ENCODE measurements at places on chromosomes 1 and 21.

DNA sequence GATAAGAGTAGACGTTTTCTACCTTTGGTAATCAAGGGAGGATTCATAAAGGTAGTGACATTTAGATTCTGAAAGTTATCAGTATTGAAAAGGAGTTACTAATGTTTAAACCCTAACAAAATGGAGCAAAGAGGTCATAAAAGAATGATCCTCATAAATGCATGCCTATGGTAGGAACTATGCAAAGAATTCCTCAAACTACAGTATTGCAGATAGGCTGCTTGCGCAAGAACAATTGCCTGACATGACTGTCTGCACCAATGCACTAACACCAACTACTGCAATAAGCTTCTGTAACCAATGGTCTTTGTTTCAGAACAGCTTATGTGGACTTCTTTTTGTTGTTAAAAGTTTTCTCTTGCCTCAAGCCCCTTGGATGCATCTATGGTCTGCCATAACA lies 597.3 kb upstream of the ADGRL4 start:
- DNase-seq: no peak

DNA sequence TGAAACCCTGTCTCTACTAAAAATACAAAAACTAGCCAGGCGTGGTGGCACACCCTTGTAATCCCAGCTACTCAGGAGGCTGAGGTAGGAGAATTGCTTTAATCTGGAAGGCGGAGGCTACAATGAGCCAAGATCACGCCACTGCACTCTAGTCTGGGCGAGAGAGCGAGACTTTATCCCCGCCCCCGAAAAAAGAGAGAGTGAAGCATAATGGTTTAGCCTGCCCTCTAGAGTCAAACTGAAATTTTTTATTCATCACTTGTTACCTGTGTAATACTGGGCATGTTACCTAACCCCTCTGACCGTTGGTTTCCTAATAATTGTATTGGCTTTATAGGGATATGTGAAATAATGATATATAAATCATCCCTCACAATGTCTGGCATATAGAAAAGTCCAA lies 18.8 kb downstream of the GPR52 start:
- DNase-seq: no peak

GRCh38 chr1:65681096-65681495 lies 111.6 kb upstream of the PDE4B start:
- no peak for DNase-seq

DNA sequence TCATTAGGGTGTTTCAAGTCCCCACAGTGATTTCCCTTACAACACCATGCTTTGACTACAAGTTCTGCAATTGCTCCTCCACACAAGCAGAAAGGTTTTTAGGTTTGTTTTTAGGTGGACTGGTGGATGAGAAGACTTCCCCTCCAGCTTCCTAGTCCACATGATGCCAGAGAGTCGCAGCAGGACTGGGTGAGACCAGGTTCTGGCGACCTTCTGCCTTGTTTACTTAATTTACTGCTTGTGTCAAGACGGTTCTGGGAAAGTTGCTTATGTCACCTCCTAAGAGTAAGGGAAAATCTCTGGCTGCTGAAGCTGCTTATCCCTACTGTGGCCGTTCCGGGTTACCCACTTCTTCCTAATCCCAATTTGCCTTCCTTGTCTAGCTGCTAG lies 76.4 kb downstream of the GLUL start:
- no peak for DNase-seq

- DNase-seq: no peak
These were observed 36.1 kb upstream of the RGS8 start for GRCh38 chr1:182720463-182720862.

DNA sequence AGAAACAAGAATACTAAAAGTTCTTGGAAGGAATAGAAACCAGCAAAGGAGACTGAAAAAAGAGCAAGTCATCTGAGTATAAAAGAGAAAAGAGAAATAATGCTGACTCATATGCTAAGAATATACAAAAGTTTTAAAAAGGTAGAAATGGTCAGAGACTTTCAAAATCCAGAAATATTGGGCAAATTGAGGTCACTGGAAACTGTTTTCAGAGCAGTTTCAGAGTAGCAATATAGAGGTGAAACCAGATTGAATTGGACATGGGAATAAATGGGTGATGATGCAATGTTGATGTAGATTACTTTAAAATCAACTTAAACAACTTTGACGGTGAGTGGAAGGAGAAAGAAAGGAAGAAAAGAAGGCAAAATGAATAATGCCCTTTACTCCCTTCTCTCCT lies 1.8 kb upstream of the RPS6KC1 start:
- DNase-seq: no peak

GRCh38 chr1:153428073-153428638 lies 11.8 kb downstream of the S100A7A start:
- no peak for DNase-seq

DNA sequence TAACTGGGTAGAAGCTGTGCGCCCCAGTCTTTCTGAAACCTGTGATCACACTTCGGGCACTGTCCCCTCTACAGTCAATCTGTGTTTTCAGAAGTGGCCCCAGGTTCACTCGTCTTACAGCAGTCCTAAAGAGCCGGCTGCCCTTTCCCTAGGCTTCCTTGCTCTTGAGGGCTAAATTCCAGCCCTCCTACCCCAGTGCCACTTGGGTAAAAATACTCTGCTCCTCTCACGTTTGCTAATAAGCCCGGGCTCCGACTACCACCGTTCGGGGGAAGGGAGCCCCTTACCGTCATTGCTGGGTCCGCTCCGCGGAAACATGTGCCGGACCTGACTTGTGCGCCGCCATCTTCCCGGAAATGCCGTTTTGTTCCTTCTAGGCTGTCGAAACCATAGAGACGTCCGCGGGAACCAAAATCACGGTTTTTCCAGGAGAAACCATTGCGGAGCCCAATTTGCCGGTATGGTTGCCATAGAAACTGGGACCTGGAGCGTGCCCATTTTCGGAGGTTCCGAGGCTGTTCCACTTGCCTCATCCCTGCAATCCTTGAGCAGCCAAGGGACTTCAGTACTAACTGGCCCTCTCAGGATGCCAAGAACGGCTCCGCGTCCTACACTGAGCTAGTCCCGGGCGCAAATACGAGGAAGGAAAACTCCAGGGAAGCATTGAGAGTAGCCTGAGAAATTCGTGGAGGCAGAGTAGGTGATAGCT lies at the start of gene GPATCH4:
TSS of gene GPATCH4 (minus strand) at position 358 of the 709 bp plus-strand sequence.
- DNase-seq: peak; percentile 76

GRCh38 chr1:31482482-31483011 lies 69.5 kb downstream of the SERINC2 start:
- DNase-seq: no peak

DNA sequence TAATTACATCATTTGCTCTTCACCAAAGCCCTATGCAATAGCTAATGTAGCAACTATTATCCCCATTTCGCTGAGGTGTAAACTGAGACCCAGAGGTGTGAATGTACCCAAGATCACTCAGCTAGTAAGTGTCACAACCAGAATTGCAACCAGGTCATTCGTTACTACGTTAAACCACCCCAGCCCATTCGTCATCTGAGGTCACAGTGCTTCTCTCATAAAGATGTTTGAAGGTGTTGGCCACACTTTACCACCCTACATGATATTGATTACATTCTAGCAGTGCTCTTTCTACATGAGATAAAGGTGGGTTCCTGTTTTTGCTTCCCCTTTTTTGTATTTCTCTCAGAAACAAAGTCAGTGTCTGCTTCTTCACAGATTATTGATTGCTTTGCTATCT lies 195.3 kb downstream of the ZBTB18 start:
- DNase-seq: no peak

GRCh38 chr1:210246447-210246846 lies 13.9 kb downstream of the SERTAD4 start:
- no peak for DNase-seq

DNA sequence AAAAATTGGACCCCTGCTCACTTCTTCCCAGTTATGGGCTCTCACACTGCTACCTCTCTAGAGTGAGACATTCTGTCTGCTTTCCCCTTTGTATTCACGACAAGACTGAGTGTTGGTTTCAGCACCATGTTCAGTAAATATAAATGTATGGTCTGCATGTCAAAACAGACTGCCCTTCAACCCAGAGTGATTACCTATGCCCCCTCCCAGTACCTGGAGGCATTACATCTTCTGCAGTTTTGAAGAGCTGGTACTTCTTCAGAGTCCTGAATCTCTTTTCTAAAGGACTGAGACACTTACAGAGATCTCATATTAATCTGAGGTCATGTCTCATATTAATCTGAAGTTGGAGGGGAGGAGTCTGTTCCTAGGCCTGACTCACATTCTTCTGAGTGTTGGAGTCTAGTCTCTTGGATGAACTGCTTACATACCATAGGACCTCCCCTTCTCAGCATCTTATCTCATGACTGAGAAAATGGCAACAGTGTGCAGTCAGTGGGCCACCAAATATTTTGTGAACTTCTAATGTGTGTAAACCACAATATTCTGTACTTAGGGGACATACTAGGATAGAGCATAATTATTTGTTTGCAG lies 80.3 kb downstream of the RGL1 start:
- DNase-seq: no peak

GRCh38 chr1:51327386-51327785 lies 3.0 kb downstream of the TTC39A start:
- DNase-seq: no peak

DNA sequence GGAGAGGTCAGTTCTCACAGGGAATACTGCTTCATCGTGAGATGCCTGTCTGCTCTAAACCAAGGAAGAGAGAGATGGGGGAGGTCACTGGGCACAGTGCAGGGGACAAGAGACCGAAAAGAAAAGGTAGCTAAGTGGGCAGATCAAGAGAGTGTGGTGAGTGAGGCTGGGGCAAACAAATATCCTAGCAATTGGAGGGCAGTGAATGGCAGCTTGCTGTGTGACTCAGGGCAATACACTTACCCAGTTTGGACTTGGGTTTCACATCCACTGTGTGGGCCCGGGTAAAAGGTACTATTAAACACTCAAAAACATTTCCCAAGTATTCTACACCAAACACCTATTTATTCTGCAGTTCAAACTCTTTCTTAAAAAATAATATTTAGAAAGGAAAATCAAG lies 10.2 kb downstream of the PLXNA2 start:
- no peak for DNase-seq

- no peak for DNase-seq
These were observed 6.8 kb downstream of the ETNK2 start for GRCh38 chr1:204145033-204145504.

GRCh38 chr21:29121759-29122158 lies 8.7 kb upstream of the MAP3K7CL start:
- DNase-seq: no peak

- DNase-seq: no peak
These were observed 253.1 kb downstream of the PTPRU start for GRCh38 chr1:29489471-29489870.

DNA sequence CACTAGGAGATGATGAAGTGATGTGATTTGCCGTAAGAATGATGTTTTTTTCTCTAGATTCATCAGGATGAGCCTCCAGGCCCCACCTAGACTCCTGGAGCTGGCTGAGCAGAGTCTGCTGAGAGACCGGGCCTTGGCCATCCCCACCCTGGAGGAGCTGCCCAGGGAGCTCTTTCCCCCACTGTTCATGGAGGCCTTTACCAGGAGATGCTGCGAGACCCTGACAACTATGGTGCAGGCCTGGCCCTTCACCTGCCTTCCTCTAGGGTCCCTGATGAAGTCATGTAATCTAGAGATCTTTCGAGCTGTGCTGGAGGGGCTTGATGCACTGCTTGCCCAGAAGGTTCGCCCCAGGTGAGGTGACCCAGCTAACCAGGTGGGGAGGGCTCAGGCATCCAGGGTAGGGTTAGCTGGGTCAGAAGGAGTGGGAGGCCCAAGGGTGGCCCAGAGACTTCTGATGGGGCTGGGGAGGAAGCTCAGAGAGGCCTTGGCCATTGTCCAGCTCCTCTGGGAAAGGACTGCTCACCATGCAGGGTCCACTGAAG lies 1.3 kb downstream of the PRAMEF12 start:
- no peak for DNase-seq

Measured in left renal pelvis (tissue), 4 donors.